H9 (cell line): ENCODE measurements at places on chromosomes 6 and 20.

DNA sequence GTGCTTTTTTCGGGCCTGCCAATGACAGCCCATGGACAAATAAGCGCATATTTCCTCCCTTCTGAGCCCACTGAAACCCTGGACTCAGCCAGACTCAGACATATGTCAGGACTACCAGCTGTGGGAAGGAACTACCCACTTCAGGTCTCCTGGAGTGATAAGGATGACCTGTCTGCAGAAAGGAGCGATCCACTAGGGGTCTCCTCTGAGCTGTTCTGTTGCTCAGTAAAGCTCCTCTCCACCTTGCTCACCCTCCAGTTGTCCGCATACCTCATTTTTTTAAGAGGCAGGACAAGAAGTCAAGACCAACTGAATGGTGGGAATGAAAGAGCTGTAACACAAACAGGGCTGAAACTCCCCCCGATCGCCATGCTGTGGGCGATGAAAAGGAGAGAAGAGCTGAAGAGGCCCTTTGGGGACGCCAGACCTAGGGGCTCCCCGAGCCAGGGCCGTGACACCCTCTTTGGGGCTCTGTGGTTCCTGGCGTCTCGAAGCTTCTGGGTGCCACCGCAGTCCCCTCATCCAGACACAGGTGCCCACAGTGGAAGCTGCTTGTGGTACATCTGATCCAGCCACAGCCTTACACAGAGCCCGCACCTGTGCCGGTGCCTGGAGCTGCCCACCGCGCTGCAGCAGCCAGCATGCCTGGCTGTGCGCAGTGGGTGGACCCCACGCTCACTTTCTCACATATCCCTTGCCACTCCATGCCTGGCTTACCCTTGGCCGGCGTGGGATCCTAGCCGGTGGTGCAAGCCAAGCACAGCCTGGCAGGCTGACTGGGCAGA lies 68.8 kb downstream of the EYS start:
- peak; percentile 71 for DNase-seq

- DNase-seq: no peak
Observed at GRCh38 chr6:166739117-166739975, 112.3 kb upstream of the RPS6KA2 start.

- DNase-seq: no peak
Observed at GRCh38 chr6:15023448-15023847, 222.4 kb upstream of the JARID2 start.

DNA sequence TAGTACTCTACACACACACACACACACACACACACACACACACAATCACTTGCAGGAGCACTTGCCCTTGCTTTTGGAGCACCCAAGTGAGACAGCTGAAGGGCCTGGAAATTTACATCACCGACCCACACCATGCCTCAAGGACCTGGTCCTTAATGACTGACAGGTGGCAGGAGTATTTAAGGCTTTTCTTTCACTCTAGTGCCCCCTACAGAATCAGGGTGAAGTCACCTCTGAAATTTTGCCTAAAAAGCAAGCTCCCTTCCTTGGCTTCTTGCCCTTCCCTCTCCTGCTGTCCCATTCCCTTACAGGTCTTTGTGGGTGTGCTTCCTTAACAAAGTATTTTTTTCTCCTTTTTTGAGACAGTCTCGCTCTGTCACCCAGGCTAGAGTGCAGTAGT lies 353.5 kb upstream of the IRAK1BP1 start:
- peak; percentile 49 for DNase-seq

DNA sequence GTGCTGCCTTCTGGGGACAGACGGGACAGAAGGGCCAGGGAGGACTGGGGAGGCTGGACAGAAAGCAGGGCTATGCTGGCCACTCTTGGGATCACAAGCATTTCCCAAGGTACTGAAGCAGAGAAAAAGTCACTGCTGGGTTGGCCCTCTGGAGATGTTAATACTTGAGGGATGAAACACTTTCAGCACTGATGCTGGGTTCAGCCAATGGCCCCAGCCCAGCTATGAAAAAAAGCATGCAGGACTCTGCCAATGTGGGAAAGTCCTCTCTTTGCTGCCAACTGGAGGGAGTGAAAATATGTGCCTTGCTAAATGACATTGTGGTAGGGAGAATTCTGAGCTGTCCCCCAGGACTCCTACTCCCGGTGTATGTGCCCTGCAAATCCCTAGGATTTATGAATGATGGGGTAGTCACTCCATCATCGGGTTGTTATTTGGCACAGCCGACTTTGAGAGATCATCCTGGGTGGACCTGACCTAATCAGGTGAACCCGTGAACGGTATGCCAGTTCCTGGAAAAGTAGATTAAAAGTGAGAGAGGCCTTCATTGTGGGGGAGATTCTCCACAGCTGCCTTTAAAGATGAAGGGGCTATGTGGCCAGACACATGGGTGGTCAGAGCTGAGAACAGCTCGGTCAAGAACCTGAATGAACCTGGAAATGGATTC lies 119.9 kb upstream of the TRAF3IP2 start:
- no peak for DNase-seq

GRCh38 chr20:51602131-51602530 lies 59.6 kb upstream of the NFATC2 start:
- no peak for DNase-seq

DNA sequence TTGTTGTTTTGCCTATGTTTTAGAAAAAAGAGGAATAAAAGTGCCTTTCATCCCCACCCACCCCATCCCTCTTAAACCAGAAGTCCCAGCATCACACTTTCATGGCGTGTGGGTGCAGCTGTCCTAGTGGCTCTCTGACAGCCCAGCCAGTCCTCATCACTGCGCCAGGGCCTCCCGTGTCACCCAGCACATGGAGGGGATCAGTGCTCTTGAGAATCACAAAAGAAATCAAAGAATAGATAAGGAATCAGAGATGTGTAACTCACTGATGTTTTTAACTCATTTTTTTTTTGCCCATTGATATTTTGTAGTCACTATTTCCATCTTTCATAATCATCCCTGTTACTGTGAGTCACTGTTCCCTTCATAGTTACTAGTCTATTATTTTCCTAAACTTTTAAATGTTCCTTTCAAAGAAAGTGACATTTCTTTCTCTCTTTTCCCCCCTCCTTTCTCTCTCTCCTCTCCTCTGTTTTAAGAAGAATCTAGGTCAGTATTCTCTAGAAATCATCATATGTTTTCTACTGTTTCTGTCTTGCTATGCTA lies 78.6 kb downstream of the AIG1 start:
- DNase-seq: no peak
